ENCODE measurements at places on chromosomes 16 and 17.
A peak's percentile ranks its signal among the peaks of the same experiment; 100 is the strongest.

DNA sequence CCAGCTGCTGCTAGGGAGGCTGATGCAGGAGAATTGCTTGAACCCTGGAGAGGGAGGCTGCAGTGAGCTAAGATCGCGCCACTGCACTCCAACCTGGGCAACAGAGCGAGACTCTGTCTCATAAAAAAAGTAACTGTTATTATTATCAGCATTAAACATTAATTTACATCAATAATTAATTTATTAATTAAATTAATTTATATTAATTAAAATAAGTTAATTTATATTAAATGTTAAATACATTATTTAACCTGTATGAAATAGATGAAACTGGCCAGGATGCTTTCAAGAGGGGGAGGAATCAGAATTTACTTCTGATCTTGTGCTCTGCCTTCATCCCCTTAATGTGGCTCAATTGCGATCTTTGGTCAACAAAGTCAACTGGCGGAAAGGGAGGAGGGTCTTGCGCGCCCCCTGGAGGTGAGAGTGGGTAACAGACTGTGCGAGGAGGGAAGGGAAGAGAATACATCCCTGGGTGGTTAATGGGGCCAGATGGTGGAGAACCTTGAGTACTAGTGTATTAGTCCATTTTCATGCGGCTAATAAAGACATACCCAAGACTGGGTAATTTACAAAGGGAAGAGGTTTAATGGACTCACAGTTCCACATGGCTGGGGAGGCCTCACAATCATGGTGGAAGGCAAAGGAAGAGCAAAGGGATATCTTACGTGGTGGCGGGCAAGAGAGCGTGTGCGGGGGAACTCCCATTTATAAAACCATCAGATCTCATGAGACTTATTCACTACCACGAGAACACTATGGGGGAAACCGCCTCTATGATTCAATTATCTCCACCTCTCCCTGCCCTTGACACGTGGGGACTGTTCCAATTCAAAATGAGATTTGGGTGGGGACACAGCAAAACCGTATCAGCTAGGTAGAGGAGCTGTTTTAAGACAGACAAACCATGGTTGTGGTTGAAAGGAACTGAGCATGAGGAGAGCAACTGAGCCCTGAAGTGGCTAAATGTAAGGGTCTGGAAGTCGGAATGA, 15.7 kb upstream of the CPPED1 start:
- peak; percentile 72 for DNase-seq

DNA sequence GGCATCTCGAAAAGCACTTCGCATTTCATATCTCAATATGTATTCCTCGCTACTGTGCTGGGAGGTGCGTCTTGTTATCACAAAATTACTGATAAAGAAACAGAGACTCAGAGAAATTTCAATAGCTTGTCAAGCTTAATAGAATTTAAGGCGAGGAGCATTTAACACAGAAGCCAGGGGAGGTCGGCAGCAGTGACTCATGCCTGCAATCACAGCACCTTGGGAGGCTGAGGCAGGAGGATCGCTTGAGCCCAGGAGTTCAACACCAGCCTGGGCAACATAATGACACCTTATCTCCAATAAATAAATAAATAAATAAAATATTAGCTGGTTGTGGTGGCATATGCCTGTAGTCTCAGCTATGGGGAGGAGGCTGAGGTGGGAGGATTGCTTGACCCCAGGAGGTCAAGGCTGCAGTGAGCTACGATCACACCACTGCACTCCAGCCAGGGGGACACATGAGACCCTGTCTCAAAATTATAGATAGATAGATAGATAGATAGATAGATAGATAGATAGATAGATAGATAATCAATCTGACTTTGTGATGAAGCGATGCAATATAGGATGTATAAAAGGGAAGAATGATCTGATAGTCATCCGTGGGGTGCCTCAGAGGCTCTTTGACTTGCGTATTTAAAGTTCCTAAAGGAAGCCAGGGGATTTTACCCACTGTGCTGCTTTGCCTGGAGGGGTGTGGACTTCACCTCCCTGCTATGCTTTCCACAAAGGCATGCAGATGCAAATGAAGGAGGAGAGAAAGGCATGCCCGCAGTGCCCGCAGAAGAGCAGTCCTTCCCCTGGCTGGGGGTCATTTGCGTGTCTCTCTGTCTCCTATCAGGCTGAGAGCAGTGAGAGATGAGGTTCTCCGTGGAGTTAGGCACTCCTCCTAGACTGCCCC, 15.9 kb upstream of the USP10 start:
- peak; percentile 63 for DNase-seq

- DNase-seq = no peak
These were observed 442.3 kb upstream of the MON1B start for GRCh38 chr16:76748461-76749348.

DNA sequence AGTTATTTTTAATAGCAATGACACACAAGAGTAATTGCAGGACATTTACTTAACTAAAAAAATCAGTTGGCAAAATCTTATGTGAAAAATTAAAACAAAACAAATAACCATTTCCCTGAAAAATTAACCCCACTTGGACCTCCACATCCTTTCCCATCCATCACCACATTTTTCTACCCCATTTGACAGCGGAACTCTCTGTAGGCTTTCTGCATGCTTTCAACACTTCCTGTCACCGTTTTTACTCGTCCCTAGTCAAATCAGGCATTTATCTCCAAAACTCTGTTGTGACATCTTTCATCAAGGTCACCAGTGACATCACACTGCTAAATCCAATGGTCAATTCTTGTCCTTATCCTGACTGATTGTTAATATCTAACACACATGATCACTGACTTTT, 27.5 kb downstream of the KCNJ16 start:
- no peak for DNase-seq

GRCh38 chr17:75877752-75878173, 618 bp downstream of the TRIM47 start:
- DNase-seq = peak; percentile 93

GRCh38 chr17:81310949-81311550, 15.9 kb upstream of the SLC38A10 start:
- DNase-seq = no peak

DNA sequence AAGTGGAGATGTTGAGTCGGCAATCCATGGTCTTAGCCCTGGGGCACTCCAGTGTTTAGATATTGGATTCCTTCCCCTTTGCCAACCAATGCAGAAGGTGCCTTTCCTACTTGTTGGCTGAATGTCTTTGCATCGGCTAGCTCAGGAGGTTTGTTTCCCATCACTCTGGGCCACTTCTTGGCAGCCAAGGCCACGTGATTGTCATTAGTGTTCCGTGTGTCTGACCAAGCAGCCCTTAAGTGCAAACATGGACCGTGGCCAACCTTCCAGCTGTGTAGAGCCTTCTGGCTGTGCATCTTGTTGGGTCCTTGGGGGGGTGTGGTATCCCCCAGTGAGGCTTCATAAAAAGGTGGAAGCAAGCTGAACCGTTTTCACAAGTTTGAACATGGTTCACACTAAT, 66.0 kb downstream of the GNAO1 start:
- DNase-seq = no peak

- DNase-seq = peak; percentile 74
These were observed 36.3 kb upstream of the PRSS54 start for GRCh38 chr16:58331024-58331707.

- DNase-seq = no peak
These were observed 1439.0 kb downstream of the CDH11 start for GRCh38 chr16:63682844-63683243.

GRCh38 chr16:84514874-84515835, 10.7 kb upstream of the MEAK7 start:
- peak; percentile 50 for DNase-seq

DNA sequence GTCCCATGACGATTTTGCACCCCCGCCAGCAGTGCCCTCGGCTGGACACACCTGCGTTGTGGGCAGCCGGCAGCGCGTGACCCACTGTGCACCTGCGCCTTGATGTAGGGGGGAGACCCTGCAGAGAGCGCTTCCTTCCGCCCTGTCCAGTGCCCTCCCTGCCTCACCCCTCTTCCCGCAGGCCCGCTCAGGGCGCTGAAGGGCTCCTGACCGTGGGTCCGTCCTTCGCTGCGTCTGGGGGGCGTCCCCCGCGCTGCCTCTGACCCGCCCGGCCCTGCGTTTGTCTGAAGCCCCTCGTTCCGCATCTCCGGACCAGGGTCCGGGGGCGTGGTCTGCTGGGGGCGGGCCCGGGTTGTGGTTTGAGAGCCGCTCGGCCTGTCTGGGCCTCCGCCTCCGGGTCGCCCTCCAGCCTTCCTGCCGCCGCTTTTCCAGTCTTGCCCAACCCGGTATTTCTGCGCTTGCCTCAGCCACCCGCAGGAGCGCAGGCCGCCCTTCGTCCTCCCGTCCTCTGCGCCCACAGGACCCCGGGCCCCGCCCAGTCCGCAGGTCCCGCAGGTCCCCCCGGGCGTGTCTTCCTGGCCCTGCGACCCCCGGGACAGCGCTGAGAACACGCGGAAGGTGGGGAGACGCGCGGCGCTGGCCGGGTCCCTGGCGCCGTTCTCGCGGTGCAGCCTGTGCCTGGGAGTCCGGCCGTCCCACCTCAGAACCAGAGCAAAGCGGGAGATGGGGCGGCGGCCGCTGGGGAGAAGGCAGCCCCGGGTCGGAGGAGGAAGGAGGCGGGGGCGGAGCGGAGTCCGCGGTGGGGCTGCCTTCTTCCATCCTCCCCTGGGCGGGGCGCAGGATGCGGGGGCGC, 4.0 kb upstream of the IL17C start:
- DNase-seq = peak; percentile 83

GRCh38 chr17:54466875-54467274, 433.8 kb upstream of the TOM1L1 start:
- DNase-seq = no peak

- no peak for DNase-seq
These were observed 6.2 kb downstream of the SPATA2L start for GRCh38 chr16:89695086-89695874.

- no peak for DNase-seq
These were observed 215.6 kb upstream of the MAF start for GRCh38 chr16:79816081-79816497.

DNA sequence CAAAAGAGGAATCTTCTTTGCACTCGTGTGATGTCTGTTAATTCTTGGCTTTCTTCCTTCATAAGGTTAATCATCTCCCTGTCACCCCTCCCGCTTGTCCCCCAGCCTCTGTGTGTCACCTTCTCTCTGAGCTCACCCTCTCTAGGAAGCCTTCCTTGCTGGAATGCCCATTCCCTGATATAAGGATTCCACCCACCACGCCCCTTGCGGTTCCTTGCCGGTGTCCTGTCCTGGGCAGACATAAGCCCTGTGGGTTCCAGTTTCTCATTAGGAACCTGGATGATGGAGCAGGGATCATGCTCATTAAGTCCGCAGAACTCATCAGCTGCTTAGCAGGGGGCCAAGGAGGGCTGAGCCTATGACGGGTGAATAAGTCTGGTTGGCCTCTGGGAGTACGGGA, 559.3 kb downstream of the MAF start:
- peak; percentile 45 for DNase-seq

DNA sequence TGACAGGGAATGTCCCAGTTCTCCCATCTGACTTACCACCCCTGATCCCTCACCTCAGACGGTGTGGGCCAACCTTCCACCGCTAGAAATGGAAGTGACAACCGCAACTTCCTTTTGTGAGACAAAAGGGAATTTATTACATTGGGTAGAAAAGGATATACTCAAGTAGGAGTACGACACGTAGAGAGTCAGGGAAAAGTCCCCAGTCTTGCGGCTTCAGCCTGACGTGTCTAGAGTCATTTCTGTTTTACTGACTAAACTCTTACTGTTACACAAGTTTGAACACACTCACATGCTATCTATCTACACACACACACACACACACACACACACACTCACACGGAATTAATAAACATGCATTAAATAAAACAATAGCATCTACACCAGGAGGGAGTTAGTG, 178.9 kb downstream of the COPRS start:
- DNase-seq = no peak

- DNase-seq = no peak
These were observed 49.0 kb upstream of the ENDOV start for GRCh38 chr17:80365983-80366382.

GRCh38 chr16:87506423-87507350, 13.9 kb upstream of the ZCCHC14 start:
- DNase-seq = no peak

GRCh38 chr17:51352798-51353197, 92.5 kb downstream of the UTP18 start:
- DNase-seq = no peak

DNA sequence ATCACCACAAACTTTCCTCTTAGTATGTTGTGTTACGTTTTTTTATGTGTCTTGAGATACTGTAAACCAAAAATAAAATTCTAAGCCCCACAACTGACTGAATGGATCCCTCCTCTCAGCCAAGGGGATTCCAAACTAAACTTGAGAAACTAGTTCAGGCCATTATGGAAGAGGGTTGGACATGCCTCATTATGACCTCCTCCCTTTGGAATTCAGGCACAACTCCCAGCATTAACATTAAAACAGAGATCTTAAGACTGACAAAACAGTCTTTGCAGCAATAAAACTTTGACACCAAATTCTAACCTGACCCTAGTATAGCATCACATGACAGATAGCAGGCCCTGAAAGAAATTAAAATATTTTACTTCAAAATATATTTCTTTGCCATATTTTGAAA, 51.1 kb upstream of the SLC47A1 start:
- DNase-seq = no peak

GRCh38 chr16:49600976-49601375, 227.4 kb downstream of the C16orf78 start:
- DNase-seq = no peak

DNA sequence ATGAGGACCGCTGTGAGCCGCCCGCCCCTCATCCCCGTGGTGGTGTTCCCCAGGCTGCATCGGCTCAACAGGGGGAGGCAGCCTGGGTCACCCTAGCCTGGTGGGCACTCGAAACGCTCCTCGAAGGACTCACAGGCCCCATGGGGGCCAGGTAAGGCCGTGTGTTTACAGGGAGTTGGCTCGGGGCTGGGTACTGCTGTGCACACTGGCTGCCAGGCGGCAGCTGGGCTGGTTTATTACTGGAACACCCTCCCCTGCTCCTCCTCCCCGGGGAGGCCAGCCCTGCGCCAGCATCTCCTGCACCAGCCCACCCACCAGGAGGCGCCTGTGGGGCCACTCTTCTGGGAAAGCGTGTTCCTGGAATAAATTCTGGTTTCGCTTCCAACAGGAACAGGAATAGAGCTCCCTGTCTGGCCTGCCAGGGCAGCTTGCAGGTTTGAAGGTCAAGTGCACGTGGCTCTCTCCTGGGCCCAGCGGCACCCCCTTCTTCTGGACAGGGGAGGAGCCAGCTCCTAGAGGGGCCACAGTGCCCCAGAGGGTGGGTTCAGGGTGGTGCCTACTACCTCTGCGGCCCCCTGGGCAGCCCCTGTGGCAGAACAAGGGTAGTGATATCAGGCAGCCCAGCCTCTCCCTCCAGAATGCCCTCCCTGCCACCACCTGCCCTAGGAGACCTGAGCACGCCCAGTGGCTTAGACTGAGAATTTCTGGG, 11.3 kb downstream of the MCRIP1 start:
- DNase-seq = no peak

GRCh38 chr17:76452127-76452659, 759 bp downstream of the UBE2O start:
- DNase-seq = peak; percentile 51

GRCh38 chr17:17191346-17191792, 14.8 kb downstream of the PLD6 start:
- no peak for DNase-seq

DNA sequence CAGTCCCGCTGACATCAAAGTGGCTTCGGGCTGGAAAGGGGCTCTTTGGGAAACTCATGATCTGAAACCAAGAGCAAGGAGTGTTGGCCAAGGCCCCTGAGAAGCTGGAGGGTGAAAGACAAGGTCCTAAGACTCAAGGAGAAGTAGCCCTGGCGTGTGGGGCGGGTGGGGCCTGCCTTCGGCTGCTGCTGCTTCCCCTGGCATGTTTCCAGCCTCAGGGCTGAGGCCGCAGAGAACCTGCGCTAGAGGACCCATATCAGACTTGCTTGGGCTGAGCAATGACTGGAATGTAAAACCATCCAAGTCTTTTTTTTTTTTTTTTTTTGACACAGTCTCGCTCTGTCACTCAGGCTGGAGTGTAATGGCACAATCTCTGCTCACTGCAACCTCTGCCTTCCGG, 67.5 kb upstream of the GCSH start:
- DNase-seq = no peak
